ENCODE measurements at places on chromosomes 12 and 14.

DNA sequence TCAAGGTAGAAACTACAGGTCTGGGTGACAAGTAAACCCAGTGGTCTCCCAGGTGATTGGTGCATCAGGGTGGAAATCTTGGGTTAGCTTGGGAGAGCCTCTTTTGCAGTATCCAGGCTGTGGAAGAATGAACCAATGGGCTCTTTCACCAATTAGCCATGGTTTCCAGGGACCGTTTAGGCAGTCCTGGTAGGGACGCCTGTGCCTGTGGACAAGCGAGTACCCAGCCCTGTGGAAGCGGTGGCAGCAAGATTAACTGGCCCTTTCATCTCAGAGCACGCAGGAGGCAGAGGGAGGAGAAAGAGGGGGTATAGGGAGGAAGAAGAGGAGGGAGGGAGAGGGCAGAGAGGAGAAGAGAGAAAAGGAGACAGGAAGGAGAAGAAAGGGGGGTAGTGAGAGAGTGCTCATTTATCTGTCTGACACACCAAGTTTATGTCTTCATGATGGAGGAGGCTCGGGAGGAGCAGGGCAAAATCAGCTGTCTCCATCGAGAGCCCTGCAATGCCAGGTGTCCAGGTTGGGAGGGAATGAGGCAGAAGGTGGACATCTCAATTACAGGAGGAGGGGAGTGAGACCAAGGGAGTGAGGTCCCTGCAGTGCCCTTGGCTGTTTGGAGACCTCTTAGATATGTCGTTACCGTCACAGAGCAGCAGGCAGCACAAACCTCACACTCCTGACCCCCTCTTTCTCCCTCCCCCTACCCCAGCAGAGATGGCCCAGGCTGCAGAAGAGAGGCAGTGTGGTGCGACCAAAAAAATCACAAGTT, 4.6 kb upstream of the ZDHHC22 start:
- DNase-seq, result no peak

DNA sequence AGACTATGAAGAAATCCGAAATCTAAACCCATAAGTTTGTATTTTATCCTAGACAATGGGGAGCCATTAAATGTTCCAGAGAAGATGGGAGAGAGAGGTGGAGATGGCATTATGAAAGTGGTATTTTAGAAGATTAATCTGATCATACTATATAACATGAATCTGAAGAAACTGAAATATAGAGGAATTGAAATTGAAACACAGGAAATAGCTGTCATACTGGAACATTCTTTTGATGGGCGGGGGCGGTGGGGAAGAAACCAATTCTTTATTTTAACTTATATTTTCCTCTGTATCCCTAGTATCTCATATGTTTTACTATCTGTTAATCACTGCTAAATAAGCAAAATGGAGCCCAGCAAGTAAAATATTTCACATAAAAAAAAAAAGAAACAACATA, 27.0 kb upstream of the FOXN3 start:
- DNase-seq, result no peak

- peak; percentile 60 for DNase-seq
These were observed 31.1 kb downstream of the ALDH1L2 start for GRCh38 chr12:105053116-105053572.

DNA sequence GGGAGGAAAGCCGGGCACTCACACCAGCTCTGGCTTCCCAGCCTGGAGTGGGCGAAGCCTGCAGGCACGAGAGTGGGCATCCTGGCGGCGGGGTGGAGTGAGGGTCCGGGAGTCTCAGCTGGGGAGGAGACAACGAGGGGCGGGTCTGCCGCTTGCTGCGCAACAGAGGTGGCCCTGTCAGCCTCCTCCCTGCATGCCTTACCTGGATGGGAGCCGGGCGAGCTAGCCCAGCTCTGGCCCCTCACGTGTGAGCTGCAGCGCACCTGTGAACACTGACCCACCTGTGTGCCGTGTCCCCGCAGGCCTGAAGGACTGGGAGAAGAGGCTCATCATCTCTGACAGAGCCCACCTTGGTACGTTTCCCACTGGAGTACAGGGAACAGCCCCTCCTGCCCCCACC, 13.9 kb upstream of the SIVA1 start:
- DNase-seq, result no peak

DNA sequence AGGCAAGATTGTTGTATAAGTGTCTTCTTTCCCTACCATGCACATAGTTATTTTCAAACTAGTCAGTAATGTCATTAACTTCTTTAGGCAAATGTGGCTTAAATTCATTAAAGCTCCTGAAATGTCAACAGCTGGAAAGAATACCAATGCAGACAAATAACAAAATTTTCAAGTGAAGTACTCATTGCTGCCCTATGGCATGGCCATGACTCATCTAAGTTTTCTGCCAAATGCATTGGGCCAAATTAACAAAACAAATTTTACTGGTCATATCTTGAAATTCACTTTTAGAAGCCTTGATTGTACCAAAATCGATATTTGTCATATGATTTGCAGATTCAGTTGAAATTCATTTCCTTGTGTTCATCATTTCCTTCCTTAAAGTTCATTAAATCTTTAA, 915.9 kb downstream of the SLC6A15 start:
- DNase-seq, result no peak

Data from NCI-H1417 treated with DMSO at 0.1 percent for 48 hours (cell line).